Gastrocnemius medialis (tissue), 4 donors: ENCODE measurements at places on chromosomes 1 and 21.
A peak's percentile ranks its signal among the peaks of the same experiment; 100 is the strongest.

GRCh38 chr1:31218705-31219104 is 21.0 kb downstream of the NKAIN1 start:
- no peaks in the 10 kb centered on the region for H3K27me3 ChIP-seq
- no peak overlapping the region for H3K27ac ChIP-seq
- no peaks in the 10 kb centered on the region for H3K36me3 ChIP-seq
- H3K4me3 ChIP-seq = no peak overlapping the region
- DNase-seq = no peak
- peaks cover 11% of the 10 kb centered on the region for H3K4me1 ChIP-seq

GRCh38 chr1:230905733-230906132 is 37.4 kb upstream of the C1orf198 start:
- H3K27ac ChIP-seq = no peak overlapping the region
- no peak overlapping the region for H3K4me3 ChIP-seq
- DNase-seq = no peak
- H3K27me3 ChIP-seq = no peaks in the 10 kb centered on the region
- H3K36me3 ChIP-seq = no peaks in the 10 kb centered on the region

GRCh38 chr1:64245495-64245894 is 42.1 kb downstream of the UBE2U start:
- no peaks in the 10 kb centered on the region for H3K4me1 ChIP-seq
- no peaks in the 10 kb centered on the region for H3K36me3 ChIP-seq
- DNase-seq = no peak
- no peak overlapping the region for H3K27ac ChIP-seq

DNA sequence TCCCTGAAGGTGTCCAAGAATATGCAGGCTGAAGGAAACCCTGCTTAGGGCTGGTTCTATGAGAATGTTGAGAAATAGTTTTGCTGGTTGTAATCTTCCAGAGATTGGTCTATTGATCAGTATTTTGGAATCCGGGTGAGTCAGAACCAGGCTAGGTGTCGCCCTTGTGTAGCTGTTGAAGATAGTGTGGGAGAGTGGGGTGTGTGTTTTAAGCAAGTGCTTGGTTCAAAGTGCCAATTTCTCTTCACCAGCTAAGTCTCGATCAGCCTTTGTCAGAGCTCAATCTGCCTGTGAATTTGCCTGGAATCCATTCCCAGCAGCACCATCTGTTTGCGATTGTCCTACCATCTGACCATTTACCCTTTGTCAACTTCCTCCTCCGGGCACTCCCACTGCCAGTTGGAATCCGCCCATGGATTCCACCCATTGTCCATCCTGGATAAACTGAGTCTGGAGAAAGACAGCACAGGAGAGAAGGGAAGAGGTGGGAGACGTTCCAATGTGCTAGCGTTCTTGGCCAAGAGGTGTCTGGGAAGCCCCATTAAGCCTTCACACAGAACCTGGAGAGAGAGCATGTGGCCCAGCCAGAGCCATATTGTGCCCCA is 59.4 kb upstream of the CYP2J2 start:
- DNase-seq = no peak
- H3K27me3 ChIP-seq = no peaks in the 10 kb centered on the region
- H3K27ac ChIP-seq = no peak overlapping the region
- H3K4me3 ChIP-seq = no peak overlapping the region

DNA sequence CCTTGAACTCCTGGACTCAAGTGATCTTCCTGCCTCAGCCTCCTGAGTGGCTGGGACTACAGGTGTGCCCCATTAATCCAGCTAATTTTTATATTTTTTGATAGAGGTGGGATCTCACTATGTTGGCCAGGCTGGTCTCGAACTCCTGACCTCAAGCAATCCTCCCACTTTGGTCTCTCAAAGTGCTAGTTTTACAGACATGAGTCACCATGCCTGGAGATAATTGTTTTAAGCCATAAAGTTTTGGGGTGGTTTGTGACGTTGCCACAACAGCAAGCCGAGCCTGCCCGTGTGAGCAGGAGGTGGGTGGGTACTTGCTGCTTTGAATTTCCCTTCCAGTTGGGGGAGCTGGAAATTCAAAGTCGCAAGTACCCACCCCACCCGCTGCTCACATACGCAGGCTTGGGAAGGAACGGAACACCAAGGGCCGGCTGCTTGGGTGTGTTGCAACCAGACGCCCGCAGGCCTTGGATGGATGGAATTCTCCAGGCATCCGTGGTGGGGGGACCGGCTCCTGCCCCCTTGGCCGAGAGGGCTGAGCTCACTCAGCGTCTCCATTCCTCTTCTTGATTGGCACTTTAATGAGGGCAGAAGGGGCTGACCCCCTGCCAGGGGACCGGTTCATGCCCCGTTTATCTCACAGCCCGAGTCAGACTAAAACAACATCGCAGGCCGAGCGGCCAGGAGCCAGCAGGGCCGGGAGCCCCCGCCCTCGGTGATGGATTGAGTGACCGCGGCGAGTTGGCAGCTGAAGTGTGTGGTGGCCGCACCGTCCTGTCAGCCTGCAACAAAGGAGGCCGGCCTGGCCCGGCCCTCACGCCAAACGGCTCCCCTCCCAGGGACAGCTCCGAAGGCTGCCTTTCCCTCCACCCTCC is 78.1 kb downstream of the DHRS3 start:
- H3K36me3 ChIP-seq = no peaks in the 10 kb centered on the region
- peak overlapping the region; percentile 75 for H3K27ac ChIP-seq
- no peaks in the 10 kb centered on the region for H3K27me3 ChIP-seq
- DNase-seq = peak; percentile 77
- H3K4me3 ChIP-seq = peak overlapping the region; percentile 38

DNA sequence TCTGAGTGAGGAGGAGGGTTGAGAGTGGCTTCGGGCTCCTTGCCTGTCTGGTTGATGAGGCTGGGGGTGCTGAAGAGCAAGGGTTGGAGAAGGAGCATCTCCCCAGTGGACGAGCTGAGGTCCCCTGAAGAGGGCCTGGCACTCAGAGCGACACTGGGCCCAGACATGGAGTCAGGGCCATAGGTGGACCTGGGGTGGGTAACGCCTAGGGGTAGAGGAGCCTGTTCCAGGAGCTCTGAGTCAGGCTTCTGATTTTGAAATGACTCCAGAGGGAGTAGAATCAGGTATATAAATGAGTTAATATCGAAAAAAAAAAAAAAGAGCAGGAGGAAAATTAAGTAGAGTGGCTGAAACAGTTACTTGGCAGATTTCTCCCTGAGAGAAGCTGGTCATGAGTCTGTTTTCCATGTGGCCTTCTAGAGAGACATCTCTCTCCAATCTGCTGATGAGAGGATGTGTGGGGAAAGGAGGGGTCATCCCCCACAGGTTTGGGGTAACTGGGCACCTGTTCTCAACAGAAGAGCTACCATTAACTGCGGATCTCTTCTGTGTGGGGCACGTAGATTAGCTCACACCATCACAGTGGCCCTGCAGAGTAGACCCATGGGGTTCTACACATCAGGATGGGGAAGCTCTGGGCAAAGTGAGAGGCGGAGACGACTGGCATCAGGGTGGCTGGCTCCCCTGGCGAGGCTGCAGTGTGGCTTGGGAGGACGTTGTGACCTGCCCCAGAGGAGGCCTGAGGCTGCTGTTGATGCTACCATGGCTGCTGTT is 115.5 kb downstream of the DHRS3 start:
- no peak overlapping the region for H3K4me3 ChIP-seq
- no peak overlapping the region for H3K27ac ChIP-seq
- H3K27me3 ChIP-seq = no peaks in the 10 kb centered on the region
- H3K4me1 ChIP-seq = peaks cover 9% of the 10 kb centered on the region

GRCh38 chr1:7487766-7488474 is 283.2 kb upstream of the VAMP3 start:
- H3K27ac ChIP-seq = no peak overlapping the region
- no peak for DNase-seq
- no peaks in the 10 kb centered on the region for H3K36me3 ChIP-seq
- peaks cover 3% of the 10 kb centered on the region for H3K27me3 ChIP-seq
- H3K4me3 ChIP-seq = no peak overlapping the region
- no peaks in the 10 kb centered on the region for H3K4me1 ChIP-seq

DNA sequence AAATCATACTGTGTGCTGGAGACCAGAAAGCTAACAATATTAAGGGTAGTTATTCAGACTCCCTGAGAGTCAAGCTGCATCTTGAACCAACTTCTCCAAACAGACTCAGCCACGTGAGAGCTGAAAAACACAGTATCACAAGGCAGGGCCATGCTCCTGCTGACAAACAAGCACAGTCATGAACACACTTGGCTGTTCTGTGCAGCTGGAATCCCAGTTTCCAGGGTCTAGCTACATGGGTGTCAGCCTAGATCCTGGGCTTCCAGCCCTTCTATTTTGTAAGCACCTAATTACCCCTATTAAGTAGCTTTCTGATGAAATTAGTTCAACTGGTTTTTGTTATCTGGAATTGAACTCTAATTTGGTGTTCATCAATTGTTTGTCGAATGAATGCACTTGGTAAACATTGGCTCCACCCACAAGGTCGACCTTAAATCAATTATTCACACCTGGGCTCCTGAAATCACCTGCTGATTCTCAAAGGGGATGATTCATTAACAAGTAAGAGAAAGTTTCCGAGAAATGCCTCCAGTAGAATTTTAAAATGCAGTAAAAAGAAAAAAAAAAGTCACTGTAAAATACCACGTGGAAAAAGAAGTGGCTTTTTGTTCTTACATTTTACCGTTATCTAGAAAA is 179.3 kb downstream of the ZC3H11B start:
- no peak overlapping the region for H3K27ac ChIP-seq
- no peak overlapping the region for H3K4me3 ChIP-seq
- peaks cover 5% of the 10 kb centered on the region for H3K4me1 ChIP-seq
- no peaks in the 10 kb centered on the region for H3K27me3 ChIP-seq

GRCh38 chr1:50488876-50489275 is 65.6 kb upstream of the DMRTA2 start:
- H3K4me3 ChIP-seq = no peak overlapping the region
- H3K27me3 ChIP-seq = no peaks in the 10 kb centered on the region
- peaks cover 29% of the 10 kb centered on the region for H3K36me3 ChIP-seq

DNA sequence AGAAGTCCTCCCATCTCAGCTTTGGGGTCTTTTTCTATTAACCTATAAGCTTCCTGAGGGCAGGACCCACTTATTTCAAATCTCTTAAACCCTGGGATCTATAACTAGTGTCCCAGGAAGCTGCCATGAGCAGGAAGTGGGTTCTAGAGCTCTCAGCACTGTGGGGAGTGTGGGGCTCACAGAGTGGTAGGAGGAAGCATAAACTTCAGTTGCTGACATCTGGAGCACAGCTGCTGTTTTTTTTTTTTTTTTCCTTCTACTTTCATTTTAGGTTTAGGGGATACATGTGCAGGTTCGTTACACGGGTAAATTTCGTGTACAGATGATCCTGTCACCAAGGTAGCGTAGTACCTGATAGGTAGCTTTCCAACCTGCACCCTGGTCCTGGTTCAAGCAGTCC is 59.3 kb downstream of the AK4 start:
- no peaks in the 10 kb centered on the region for H3K36me3 ChIP-seq
- H3K4me1 ChIP-seq = no peaks in the 10 kb centered on the region
- no peaks in the 10 kb centered on the region for H3K27me3 ChIP-seq
- no peak overlapping the region for H3K27ac ChIP-seq

DNA sequence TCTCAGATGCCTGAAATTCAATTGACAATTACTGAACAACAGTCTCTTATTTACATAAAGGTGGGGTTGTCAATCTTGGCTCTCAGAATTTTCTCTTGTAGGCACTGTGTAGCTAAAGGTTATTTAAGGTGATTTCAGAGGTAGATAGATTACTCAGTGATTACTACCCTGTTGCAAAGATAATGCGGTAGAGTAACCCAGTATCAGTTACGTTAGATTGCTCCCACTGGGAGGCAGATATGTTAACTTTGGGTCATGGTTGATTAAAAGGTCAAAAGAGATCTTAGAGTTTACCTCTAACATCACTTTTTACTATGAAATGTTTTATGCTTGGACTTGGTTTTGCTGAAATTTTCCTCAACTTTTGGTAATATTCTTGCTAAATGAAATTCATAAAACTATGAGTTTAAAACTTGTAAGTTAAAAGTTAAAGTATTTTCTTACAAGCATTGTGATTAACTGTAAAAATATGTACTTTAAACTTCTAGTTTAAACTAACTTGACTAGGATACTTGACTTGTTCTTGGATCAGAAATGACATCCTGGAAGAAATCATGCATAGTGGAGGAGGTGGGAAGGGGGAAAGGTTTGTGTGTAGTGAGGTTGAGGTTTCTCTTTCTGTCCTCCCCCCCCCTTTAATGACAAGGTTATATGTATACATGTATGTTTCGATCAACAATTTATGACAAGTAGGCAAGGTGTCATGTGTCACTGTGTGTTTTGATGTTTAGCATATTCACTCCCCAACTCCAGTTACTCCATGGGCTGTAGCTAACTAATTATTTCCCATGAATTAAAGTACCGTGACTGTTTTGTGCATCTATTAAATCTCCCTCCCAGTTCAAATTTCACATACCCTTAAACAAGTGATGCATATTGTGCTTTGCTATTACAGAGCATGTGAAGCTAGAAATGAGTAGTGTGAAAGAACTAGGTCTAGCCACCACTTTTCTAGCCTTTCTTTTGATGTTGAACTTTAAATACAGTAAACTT is 2.9 kb downstream of the LAMC1 start:
- DNase-seq = no peak
- peak overlapping the region; percentile 100 for H3K27ac ChIP-seq
- H3K27me3 ChIP-seq = no peaks in the 10 kb centered on the region
